ENCODE measurements at places on chromosomes 6 and 20. TPM values are rescaled to one million over a fixed set of nuclear protein-coding genes. Genes with fewer than 3 reads are reported as not detected.

DNA sequence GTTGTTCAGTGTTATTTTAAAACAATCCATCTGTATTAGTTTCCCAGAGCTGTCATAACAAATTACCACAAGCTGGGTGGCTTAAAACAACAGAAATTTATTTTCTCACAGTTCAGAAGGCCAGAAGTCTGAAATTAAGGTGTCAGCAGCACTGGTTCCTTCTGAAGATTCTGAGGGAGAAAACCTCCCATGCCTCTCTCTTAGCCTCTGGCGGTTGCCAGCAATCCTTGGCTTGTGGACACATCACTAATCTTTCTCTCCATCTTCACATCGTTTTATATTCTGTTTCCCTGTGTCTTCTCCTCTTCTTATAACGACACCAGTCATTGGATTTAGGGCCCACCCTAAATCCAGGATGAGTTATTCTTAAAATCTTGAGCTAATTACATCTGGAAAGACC lies 70.2 kb upstream of the EPB41L1 start:
- H3K27me3 ChIP-seq, result no peaks in the 10 kb centered on the region
- no peaks in the 10 kb centered on the region for H3K4me1 ChIP-seq
- DNase-seq, result no peak
- H3K36me3 ChIP-seq, result no peaks in the 10 kb centered on the region
- H3K27ac ChIP-seq, result peak overlapping the region; percentile 89
- H3K4me3 ChIP-seq, result no peak overlapping the region

- no peaks in the 10 kb centered on the region for H3K27me3 ChIP-seq
- no peaks in the 10 kb centered on the region for H3K4me1 ChIP-seq
- H3K27ac ChIP-seq, result no peak overlapping the region
Measured at GRCh38 chr20:14407336-14407735, 69.9 kb upstream of the FLRT3 start.

Gene YWHAB
- 125 TPM for total RNA-seq

Gene TRIM38
- total RNA-seq, result 11.8 TPM

- H3K4me3 ChIP-seq, result no peak overlapping the region
- H3K27me3 ChIP-seq, result no peaks in the 10 kb centered on the region
- H3K4me1 ChIP-seq, result no peaks in the 10 kb centered on the region
- H3K36me3 ChIP-seq, result no peaks in the 10 kb centered on the region
Measured at GRCh38 chr6:135402311-135402710, 95.2 kb downstream of the AHI1 start.

Gene TINAG
- not detected for total RNA-seq

DNA sequence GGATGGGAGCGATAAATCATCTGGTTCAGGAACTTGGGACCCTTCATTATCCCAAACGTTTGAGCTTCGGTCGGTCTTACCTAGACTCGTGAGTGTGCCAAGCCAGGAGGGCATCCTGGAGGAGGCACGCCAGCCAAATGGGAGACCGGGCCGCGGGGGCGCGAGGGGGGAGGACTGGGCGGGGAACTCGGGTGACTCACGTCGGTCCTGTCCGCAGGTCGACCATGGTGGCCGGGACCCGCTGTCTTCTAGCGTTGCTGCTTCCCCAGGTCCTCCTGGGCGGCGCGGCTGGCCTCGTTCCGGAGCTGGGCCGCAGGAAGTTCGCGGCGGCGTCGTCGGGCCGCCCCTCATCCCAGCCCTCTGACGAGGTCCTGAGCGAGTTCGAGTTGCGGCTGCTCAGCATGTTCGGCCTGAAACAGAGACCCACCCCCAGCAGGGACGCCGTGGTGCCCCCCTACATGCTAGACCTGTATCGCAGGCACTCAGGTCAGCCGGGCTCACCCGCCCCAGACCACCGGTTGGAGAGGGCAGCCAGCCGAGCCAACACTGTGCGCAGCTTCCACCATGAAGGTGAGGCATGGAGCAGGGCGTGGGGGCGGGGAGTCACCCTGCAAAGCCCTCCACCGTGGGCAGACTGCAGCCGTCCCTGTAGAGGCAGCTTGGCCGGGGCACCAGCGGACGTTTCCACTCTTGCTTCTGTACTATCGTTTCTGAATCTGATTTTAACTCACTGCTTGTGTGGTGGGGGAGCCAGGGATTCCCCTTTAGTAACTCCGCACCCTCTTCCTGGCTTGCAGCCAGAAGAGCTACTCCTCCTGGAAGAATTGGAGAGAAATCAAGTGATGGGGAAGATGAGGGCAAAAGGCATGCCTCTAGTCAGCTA lies 2.7 kb downstream of the BMP2 start:
- no peak overlapping the region for H3K27ac ChIP-seq
- H3K4me1 ChIP-seq, result no peaks in the 10 kb centered on the region
- DNase-seq, result no peak
- H3K4me3 ChIP-seq, result peak overlapping the region; percentile 76

DNA sequence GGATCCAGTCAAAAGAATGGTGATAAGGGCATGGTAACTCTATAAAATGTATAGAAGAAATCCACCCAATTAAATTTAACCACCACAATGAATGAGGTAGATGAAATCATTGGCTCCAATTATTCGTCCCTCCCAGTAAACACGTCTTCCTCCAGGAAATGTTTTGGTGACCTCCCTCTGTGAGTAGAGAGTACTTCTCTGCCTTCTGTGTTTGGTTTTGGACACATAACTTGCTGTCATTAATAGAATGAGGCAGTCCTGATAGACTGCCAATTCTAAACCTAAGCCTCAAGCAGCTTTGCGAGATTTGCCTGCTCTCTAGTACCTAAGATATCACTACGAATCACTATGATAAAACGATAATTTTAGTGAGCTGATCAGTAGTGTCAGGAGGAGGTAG lies 632.8 kb downstream of the HDGFL1 start:
- H3K4me1 ChIP-seq, result no peaks in the 10 kb centered on the region
- H3K27ac ChIP-seq, result no peak overlapping the region
- no peak for DNase-seq

Gene MAK
- 0.59 TPM for total RNA-seq

- H3K4me1 ChIP-seq, result no peaks in the 10 kb centered on the region
- no peaks in the 10 kb centered on the region for H3K36me3 ChIP-seq
- H3K27ac ChIP-seq, result no peak overlapping the region
- no peaks in the 10 kb centered on the region for H3K27me3 ChIP-seq
- DNase-seq, result no peak
Measured at GRCh38 chr6:155310596-155310995, 3.7 kb downstream of the TFB1M start.

DNA sequence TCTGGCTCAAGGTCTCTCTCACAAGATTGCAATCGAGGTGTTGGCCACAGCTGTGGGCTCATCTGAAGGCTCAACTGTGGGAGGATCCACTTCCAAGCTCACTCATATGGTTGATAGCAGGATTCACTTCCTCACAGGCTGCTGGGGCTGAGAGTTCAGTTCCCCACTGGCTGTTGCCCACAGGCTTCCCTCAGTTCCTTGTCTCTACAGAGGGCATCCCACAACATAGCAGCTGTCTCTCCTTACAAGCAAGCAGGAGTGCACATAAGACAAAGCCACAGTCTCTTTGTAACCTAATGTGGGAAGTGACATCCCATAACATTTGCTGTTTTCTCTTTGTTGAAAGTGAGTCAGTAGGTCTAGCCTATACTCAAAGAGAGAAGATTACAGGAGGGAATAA lies 14.0 kb downstream of the SPATS1 start:
- no peaks in the 10 kb centered on the region for H3K4me1 ChIP-seq
- H3K27ac ChIP-seq, result no peak overlapping the region
- H3K4me3 ChIP-seq, result no peak overlapping the region
- no peaks in the 10 kb centered on the region for H3K27me3 ChIP-seq
- no peak for DNase-seq
- no peaks in the 10 kb centered on the region for H3K36me3 ChIP-seq

Gene SAMD10
- total RNA-seq, result 2.8 TPM

Gene LGSN
- not detected for total RNA-seq

GRCh38 chr6:18507018-18507415 lies 119.9 kb downstream of the RNF144B start:
- H3K27me3 ChIP-seq, result no peaks in the 10 kb centered on the region
- no peak overlapping the region for H3K4me3 ChIP-seq
- no peak overlapping the region for H3K27ac ChIP-seq
- DNase-seq, result no peak
- H3K4me1 ChIP-seq, result no peaks in the 10 kb centered on the region

DNA sequence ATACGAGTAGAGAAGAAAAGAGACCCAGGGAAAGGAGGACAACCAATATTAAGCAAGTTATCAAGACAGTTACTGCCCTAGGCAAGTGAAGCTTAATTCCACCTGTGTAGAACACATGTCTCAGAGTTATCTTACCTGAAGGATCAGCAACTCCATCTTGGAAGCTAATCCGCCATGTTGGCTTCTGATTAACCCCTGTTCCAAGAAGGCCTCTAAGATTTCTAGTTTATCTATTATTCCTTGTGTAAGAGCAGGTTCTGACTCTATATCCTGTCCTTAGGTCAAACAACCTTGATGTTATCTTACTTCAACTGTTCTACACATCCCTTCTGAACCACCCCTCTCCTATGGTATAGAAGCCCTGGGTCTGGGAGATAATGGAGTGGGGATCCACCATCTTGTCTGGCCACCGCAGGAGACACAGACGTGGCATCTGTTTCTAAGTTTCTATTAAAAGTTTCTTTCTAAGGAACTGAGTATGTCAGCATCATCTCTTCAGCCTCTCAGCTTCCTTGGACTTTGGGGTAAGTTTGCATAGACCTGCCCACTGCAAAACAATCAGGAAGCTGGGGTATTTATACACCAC lies 27.7 kb upstream of the PTPN1 start:
- no peaks in the 10 kb centered on the region for H3K4me1 ChIP-seq
- no peak for DNase-seq
- H3K36me3 ChIP-seq, result no peaks in the 10 kb centered on the region
- no peaks in the 10 kb centered on the region for H3K27me3 ChIP-seq
- no peak overlapping the region for H3K4me3 ChIP-seq
- H3K27ac ChIP-seq, result peak overlapping the region; percentile 90
